Stimulated activated CD8-positive, alpha-beta memory T cell treated with anti-CD3 and anti-CD28 coated beads, Interleukin-7, amount 100 ng/mL, for 1 hour (primary cell): ENCODE measurements at places on chromosomes 7 and 10.
A peak's percentile ranks its signal among the peaks of the same experiment; 100 is the strongest.

GRCh38 chr7:29035044-29035740 is 77.1 kb upstream of the TRIL start:
- DNase-seq: no peak

GRCh38 chr10:116756277-116756676 is 13.9 kb upstream of the HSPA12A start:
- DNase-seq: no peak

- no peak for DNase-seq
Observed at GRCh38 chr7:99039384-99039891, 104.5 kb downstream of the SMURF1 start.

GRCh38 chr7:127708788-127709187 is 56.8 kb downstream of the SND1 start:
- peak; percentile 48 for DNase-seq

DNA sequence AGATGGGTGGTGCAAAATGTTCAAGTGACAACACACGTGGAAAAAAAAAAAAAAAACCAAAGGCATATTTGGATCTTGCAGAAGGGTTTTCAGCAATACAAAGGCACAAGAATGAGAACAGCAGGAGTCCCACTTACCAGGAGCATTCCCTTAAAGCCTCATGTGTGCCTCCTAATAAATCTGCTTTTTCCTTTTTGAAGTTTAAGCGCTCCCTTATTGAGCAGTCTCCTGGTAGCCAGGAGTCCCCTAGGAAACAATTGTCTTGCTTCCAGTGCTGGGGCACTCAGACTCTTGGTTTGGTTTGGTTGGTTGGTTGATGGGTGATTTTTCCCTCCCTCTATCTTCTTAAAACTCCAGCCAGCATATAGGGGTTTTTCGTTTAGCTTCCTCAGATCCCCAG is 321.8 kb upstream of the NFE2L3 start:
- DNase-seq: no peak

- DNase-seq: no peak
Observed at GRCh38 chr7:97174303-97174702, 56.8 kb downstream of the SDHAF3 start.

- DNase-seq: peak; percentile 16
Observed at GRCh38 chr10:79025199-79025832, 43.5 kb upstream of the ZMIZ1 start.

DNA sequence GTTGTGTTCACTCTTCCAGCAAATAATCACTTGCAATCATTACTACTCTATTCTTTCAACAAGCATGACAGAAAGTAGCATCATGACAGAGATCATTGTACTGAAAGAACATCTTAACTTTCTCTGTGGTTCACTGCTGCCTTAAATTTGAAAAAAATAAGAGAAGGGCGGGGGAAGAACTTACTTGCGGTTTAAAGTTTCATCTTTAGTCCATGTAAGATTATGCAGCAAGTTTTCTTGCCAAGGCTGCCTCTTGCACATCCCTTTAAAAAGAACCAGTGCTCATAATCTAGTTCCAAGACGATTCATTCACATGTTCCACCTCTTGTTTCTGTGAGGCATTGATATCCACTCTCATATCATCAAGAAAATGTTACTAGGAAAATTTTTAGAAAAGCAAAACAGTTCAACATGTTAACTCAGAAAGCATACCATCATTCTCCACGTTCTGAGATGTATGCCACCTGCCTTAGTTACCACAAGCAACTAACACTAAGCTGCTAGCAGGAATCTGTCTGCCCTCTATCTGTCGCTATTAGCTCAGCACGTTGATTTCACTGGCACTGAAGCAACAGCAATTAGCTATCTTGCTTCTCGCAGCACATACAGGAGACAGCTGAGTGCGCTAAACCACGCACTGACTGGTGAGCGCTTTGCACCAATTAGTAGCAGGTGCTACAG is at the start of gene PCDH15:
Gene PCDH15, minus strand, starts transcription at position 491 of the 681 bp plus-strand sequence. CDS start 136,969 bp downstream, outside the sequence.
- DNase-seq: no peak

DNA sequence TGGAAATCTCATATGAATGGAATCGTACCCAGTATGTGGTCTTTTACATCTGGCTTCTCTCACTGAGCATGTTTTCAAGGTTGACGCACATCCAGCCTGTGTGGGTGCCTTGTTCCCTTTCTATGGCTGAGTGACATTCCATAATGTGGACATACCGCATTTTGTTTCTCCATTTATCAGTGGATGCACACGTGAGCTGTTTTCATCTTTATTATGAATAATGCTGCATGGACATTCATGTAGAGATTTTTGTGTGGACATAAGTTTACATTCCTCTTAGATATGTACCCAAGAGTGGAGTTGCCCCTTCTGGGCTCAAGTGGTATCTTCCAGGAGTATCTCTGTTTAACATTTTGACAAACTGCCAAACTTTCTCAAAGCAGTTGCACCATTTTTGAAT is 1.3 kb upstream of the SCART1 start:
- DNase-seq: no peak

- DNase-seq: no peak
Observed at GRCh38 chr7:24191362-24191761, 92.6 kb upstream of the NPY start.

DNA sequence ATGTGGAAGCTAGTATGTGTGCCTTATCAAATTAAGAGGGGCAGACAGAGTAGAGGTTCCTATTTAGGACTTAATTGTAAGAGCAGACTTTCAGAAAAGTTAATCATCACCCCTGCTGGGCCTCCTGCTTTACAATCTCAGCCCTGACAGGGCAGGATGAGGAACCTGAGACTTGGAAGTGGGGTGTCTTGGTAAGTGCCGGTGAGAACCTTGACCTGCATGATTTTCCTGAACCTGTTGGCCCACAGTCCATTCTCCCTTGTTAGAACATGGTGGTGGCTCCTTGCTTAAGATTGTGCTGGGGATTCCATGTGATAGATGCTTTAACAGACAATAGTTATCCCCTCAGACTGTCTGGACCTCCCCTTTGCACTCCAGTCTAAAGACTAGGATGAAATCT is 141.7 kb upstream of the TMEM72 start:
- DNase-seq: no peak

GRCh38 chr10:121369616-121370015 is 228.6 kb downstream of the FGFR2 start:
- DNase-seq: no peak

GRCh38 chr7:19747740-19748339 is 25.6 kb downstream of the TMEM196 start:
- DNase-seq: no peak

DNA sequence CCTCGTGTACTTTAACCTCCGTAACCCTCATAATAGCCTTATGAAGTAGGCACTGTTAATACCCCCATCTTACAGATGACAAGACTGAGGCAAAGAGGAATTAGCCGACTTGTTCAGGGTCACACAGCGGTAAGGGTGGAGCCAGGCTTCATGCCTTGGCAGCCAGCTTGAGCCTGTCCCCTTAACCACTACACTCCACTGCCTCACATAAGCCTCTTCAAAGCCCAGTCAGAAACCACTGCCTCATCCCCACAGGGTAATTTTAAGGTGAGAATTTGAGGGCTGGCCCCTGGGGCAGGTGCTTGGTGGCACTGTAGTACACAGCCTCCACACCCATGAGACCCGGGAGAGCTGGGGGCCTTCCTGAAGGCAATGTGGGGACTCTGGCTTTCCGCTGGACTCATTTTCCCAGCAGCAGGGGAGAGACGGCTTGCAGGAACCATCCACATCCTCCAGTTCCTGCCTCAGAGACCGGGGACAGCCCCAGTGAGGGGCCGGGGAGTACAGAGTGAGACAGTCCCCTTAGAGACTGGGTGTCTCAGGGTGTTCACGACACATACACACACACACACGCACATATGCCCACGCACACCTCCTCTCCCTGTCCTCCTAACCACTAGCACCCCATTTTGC is 7.6 kb upstream of the C10orf105 start:
- DNase-seq: no peak

DNA sequence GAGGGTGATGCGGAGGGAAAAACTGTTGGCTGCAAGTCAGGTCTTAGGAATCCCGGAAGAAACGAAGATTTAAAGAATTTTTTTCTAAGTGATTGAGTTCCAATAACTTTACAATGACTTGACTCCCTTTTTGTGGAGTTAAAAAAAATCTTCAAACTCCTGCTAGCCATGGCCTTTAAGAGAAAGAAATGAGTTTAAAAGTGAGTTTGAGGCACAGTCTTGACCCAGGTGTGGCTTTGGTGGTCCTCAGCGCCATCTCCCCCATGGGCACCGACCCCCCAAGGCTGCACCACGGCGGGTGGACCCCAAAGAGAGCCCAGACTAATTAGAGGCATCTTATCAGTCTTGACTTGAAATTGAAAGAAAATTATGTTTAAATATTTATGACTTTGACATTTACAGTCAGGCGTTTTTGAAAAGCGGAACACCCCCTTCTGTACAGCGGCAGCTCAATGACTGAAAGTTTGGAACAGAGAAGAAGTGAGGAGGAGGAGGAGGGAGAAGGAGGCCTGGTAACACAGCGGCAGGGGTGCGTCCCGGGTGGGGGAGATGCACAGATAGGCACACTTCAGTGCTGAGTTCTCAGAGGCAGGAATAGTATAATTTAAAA is 349.6 kb downstream of the DNAJB6 start:
- DNase-seq: no peak

DNA sequence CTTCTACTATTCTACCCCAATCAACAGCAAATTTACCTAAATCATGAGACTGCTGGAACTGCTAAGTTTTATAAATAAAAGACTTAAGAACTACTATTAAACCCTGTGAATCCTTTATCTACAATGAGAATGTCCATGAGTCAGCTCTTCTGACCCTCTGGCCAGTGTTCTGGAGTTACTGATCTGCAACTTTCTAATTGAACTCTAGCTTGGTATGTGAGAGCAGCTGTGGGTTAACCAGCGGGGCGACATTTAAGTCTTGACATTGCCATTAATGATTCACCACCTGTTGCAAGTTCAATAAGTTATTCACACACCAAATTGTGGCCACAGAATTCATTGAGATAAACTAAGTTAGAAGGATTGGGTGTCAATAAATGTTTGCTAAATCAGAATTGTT is 359.8 kb downstream of the PCDH15 start:
- DNase-seq: no peak

DNA sequence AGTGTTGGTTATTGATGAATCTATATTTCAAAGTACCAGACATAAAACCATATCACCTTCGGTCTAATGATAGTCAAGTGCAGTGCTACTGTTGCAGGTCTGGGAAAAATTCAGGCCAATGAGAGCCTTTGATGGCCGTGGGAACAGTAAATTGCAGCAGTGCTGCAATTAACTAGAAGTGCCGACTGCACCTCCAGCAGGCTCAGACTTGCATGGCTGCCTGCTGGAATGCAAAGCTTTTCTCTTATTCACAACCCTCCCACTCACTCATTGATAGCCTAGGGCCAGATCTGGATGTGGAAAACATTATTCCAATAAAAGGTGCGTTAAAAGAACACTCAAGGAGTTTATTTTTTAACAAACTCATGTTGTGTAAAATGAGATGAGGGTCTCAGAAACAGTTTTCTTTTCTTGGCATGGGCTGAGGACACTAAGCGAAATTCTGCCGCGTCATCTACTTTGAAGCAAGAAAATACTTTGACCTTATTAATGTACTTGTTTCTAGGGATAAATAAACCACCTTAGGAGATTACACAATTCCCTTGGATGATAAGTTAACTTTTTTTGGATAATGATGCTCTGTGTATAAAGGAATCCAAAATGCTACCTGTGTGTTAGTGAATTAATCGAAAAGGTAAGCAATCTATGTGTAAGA is 17.1 kb downstream of the PLXDC2 start:
- no peak for DNase-seq

DNA sequence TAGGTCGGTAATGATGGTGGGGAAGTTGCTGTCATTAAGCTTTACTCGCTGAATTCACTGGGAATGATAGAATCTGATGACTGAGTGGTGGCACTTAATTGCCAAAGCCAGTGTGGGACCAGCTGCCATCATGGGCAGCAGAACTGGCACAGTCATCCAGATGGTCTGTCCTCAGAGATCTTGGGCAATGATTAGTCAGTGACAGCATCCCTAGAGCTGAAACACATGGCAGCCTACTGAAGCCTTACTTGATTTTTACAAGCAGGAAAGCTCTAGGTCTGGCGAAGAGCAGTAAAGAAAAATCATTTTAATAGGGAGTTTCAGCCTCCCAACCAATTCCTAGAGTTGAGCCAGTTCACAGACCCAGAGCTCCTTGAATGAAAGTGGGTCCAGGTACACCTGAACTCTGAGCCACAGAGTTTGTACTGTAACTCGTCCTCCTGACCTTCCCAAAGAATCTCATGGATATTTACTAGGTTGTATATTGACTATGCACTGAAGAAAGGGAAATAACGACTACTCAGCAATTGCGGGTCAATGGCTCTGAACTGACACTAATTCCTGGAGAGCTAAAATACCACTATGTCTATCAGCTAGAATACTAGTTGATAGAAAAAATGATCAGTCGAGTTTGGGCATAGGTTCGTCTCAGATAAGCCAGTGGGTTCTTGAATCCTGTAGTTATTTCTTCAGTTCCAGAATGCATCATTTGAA is 4.4 kb upstream of the ASB13 start:
- no peak for DNase-seq

- no peak for DNase-seq
Observed at GRCh38 chr10:92811986-92812385, 36.3 kb upstream of the EXOC6 start.

DNA sequence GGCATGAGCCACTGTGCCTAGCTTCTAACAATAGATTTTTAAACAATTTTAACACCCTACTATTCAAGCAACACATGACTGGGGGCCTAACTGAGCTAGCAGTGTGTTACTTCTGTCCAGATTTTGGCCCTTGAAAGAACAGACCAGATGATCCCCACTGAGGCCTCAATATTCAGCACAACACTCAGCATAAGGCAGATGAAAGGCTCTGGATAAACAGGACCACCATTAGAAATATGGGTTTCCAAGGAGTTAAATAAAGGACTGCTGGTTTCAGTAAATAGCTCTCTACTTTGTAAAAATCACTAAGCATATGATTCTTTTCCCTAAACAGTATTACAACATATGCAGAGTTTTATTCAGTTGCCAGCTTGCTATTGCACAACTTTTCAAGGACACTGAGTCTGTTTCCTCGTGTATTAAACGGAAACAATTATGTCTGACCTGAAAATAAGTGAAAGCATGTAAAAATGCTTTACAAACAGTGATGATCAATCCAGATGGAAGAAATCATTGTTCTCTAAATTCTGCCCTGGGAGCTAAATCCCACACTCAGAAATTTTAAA is 23.8 kb upstream of the FZD1 start:
- DNase-seq: no peak

DNA sequence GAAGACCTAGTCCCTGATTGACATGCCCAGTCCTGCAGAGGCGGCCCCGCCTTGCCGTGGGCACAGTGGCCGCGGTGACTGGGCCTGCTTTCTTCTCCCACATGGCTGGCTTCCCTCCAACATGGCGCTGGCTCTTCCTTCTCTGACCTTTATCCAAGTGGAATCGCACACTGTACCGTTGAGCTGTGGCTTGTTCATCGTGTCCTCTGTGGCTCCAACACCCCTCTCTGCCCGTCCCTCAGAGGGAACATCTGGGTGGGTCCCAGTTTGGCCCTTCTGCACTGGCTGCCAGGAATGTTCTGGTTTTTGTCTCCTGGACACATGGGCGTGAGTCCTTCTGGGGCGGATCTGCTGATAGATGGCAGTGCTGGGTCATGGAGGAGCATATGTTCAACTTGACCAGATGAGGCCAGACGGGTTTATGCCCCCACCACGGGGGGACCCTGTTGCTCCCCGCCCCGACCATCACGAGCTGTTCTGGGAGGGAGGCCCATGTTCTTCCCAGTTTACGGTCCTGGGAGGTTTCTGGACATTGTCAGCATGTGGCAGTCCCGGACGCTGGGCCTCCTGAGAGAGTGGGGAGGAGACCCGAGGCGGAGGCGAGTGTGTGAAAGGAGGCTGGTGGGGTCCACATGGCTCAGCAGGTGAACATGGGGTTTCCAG is 63.5 kb downstream of the LHPP start:
- DNase-seq: no peak
